AG04449 (cell line): ENCODE measurements at places on chromosomes 16 and 17.

DNA sequence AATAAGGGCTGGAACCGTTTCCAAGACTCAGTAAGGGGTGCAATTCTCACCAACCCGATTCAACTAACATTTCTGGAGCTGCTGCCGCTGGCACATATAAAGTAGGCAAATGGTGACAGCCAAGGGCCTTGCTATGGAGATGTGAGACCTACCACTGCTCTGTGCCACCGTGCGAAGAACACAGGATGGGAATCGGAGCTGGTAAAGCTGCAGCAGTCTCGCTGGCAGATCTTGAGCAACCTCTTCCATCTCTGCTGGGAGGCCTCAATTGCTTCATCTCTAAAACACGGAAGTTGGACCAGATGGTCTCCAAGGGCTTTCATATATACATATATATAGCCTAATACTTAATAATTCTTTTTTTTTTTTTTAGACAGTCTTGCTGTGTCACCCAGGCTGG is 128.9 kb upstream of the RCVRN start:
- no peak for DNase-seq

GRCh38 chr17:79224476-79224875 is 149.9 kb downstream of the ENGASE start:
- no peak for DNase-seq

- DNase-seq, result no peak
Measured at GRCh38 chr16:47142821-47143676, 696 bp downstream of the NETO2 start.

GRCh38 chr16:69748694-69749345 is 5.9 kb downstream of the NOB1 start:
- DNase-seq, result no peak

- no peak for DNase-seq
Measured at GRCh38 chr16:87828071-87828906, 41.0 kb downstream of the SLC7A5 start.
